ENCODE measurements at places on chromosomes 5 and 9.

GRCh38 chr5:56350597-56351170, 117.6 kb upstream of the ANKRD55 start:
- no peak for DNase-seq

GRCh38 chr5:90601468-90601867, 42.9 kb downstream of the ADGRV1 start:
- no peak for DNase-seq

- no peak for DNase-seq
These were observed 529 bp upstream of the TPM2 start for GRCh38 chr9:35690294-35690613.

- no peak for DNase-seq
These were observed 84.2 kb upstream of the PCSK1 start for GRCh38 chr5:96517295-96517694.

DNA sequence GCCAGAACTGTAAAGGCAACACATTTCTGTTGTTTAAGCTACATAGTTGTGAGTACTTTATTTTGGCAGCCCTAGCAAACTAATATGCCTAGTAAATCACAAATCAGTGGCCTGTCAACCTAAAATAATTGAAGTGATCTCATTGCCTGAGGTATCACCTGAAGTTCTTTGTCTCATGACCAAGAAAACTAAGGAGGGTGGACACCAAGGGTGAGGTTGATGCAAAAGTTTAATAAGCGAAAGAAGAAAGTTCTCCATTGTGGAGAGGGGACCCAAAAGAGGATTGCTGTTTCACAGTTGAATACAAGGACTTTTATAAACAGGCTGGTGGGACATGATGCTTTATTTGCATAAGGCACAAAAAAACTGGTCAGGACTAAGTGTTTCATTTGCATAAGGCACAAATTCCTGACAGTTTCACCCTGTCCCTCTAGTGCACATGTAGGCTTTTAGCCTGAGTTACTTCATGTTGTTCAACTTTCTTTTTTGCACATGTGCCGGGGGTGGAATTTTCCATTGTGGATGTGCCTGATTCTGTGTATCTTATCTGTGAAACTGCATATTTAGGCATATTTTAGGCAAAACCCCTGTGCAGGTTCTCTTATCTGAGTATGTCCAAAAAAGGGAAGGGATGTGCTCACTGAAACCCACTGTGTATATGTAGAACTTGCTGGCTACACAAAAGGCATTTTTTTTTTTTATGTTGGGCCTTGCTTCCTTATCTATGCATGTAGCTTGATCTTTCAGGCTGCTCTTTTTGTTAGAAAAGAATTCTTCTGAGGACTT, 108.6 kb upstream of the RAI14 start:
- DNase-seq, result no peak

DNA sequence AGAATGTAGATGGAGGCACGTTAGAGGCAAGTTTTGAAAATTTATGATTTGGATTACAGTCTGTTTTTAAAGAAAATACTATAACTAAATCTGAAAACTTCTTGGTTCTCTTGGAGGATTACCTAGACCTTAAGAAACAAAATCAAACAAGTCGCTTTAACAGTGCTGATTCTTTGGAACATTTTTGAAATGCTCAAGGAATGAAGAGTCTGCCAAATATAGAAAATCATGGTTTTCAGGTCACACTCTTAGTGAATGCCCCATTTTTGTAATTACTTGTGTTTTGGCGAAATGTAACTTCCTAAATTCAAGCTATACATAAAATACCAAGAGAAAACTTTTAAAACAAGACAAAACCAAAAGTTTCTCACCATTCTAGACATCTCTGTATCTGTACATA, 93.2 kb downstream of the EQTN start:
- DNase-seq, result no peak

GRCh38 chr5:176527246-176528222, 9.7 kb downstream of the RNF44 start:
- no peak for DNase-seq

DNA sequence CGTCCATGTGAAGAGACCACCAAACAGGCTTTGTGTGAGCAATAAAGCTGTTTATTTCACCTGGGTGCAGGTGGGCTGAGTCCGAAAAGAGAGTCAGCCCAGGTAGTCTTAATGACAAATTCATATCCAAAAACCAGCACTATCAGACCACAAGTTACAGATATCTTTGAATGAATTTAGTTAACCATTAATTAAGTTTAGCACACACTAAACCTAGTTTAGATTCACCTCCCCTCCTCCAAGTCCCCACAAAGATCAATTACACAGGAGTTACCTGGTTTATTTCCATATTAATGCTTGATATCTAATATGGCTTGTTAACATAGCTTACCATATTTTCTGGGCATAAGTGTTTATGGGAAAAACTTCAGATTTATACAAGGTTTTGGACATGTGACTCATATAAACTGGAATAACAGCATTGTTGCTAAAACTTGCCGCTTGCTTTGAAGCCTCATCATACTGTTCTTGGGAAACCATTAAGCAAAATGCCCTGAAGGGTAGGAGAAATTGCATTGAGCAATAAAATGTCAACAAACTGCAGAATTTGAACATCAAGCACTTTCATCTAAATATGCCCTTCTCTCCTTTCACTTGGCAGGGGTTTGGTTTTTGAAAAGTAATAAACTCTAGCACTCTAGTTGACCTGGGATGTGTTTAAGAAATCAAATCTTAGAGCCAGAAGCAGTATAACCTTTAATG, 166.9 kb downstream of the SNCAIP start:
- DNase-seq, result no peak

GRCh38 chr5:169288066-169288930, 12.6 kb downstream of the SLIT3 start:
- DNase-seq, result no peak

- no peak for DNase-seq
These were observed 11.5 kb downstream of the SFXN1 start for GRCh38 chr5:175489693-175490443.

GRCh38 chr9:37408933-37409710, 13.4 kb upstream of the GRHPR start:
- DNase-seq, result peak; percentile 27

GRCh38 chr5:170235876-170236864, 3.4 kb downstream of the C5orf58 start:
- DNase-seq, result no peak

DNA sequence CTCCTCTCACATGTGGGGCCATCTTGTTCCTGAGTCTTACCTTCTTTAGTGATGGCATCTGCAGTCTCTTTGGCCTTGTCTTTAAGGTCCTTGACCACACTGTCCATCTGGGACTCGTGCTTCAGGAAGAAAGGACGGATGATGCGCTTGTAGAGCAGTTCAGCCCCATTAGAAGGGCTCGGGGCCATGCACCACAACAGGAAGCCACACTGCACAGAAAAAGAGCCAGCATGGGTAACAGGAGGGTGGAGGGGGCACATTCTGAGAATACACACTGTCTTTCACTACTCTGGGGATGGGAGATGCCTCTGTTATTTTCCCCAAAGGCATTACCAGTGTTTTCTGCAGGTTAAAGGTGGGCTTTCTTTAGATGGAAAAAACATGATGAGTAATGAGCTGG, 25.9 kb downstream of the SRP19 start:
- no peak for DNase-seq

DNA sequence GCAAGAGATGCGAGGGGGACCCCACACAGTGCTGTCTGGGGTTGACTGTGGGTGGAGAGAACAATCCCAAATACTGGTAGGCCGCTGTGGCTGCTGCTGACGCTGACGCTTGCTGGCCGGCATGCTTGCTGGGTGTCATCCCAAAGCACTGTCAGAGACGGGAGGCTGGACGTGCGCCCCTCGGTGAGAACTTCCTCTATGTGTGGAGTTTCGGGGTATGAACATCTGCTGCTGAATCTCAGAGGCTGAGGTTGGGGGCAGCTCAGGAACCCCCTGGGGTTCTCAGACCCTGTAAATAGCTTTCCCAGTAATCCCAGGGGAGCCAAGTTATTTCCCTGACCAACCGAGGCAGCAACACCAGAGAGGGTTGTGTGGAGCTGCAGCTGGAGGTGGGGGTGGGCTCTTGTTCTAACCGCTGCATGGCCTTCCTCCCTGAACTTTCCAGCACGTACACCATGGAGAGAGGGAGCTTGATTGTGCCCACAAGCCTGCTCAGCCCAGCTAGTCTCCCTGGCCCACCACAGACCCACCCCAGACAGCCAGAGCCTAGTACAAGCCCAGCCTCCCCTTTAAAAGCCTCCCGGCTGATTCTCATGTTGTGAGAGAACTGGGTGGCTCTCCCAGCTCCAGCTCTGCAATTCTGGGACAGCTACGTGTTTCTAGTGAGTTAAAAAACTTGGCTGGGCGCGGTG, 21.8 kb upstream of the SLC12A7 start:
- no peak for DNase-seq

GRCh38 chr9:1005043-1005667, 28.7 kb downstream of the DMRT3 start:
- DNase-seq, result no peak

- DNase-seq, result no peak
These were observed 146.3 kb downstream of the SNX18 start for GRCh38 chr5:54663866-54664265.

DNA sequence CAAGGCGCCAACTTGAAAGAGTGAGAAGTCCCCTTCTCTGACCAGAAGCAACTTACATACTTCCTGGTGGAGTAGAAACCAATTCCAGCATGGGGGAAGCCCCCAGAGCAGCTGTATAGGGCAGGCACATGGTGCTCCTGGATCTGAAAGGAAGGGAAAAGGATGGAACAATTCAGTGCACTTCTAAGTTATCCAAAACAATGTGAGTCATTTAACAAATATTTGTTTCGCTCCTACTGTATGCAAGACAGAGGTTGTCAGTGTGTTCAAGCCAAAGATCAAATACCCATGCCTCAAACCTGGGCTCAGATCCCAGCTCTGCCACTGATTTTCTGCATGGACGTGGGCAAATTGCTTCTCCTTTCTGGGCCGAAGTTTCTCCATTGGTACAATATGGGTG, 67.1 kb downstream of the LHX2 start:
- DNase-seq, result no peak

DNA sequence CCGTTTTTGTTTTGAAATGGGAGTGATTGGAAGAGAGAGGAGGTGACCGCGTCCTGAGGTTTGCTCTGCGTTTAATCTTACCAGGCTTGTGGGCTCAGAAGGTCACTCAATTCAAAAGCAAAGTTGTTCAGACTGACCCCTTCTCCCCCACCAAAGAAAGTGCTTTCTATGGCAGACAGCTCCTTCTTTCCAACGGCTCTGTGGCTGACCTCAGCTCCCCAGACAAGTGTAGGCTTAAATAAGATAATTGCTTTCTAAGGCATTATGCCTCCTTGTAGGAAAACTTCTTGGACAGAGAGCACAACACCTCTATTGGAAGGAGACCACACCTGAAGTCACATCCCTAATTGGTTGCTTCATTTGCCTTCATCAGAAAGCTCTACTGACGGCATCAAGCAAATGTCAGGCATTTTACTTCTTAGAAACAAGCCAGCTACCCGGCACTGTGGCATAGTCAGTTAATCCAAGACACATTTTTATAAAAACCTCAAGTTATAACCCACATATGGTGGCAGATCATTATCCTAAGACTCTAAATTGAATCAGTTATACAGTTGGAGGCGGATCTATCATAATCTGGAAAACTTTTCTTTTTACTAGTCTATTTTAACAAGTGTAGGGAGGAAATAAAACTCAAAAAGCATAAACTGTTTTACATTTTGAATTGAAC, 94.9 kb downstream of the TMEM174 start:
- no peak for DNase-seq

DNA sequence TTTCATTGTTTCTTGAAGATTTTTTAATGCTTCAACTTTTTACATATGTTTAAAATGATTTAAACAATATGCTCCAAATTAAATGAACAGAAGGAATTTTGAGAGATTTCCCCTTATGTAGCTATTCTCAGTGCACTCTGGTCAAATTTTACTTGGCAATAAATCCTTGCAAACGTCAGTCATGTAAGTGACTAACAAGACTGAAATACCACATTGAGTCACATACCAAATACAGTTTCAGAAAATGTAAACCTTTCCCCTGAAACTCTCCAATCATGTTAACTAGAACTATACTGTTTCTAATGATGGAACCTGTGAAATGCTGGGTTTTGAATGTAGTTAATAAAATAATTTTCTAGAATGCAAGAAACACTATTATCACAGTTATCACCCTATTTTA, 29.6 kb downstream of the SAR1B start:
- DNase-seq, result no peak

GRCh38 chr5:33855396-33855795, 36.4 kb downstream of the ADAMTS12 start:
- no peak for DNase-seq

GRCh38 chr5:151448038-151448985, 909 bp downstream of the SLC36A1 start:
- DNase-seq, result no peak

GRCh38 chr5:95861221-95861863, 38.8 kb upstream of the GLRX start:
- DNase-seq, result no peak

GRCh38 chr5:139025651-139026050, 150.5 kb upstream of the LRRTM2 start:
- DNase-seq, result no peak

- DNase-seq, result no peak
These were observed 104.1 kb downstream of the TSSK1B start for GRCh38 chr5:113330533-113331208.

GRCh38 chr9:99451112-99451606, 229.1 kb downstream of the SEC61B start:
- no peak for DNase-seq

DNA sequence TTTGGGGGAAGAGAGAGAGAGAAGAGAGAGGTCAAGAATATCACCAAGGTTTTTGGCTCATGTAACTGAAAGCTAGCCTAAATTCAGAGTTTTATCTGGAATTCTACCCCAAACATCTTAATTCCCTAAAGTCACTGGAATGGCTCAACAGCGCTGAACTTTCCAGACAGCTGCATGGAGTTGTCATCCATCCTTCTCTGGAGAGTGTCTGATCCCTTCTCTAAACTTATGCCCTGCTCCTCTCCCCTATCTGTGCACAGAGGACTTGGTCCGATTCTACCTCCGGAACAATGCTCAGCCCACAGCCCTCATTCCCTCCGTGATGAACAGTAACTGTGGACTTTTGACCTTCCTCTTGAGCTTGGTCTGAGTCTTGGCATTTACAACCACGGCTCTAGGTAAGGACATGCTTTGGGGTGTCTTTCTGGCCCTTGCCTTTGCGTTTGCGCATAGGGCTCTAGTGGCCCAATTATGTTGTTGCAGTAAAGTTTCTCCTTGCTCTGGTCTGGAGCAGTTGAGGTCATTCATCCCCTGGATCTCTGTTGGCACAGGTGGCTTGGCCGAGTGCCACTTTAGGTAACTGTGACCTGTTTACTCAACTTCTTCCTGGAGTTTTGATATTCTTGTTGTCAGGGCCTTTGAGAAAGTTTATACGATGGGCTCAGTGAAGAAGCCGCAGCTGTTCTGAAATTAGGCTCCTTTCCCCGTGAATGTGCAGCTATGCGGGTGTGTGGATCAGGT, 18.3 kb upstream of the CD180 start:
- DNase-seq, result no peak

Data from stimulated activated CD8-positive, alpha-beta memory T cell treated with anti-CD3 and anti-CD28 coated beads, Interleukin-7, amount 100 ng/mL, for 1 hour (primary cell).